ENCODE measurements at places on chromosomes 13 and 19.

DNA sequence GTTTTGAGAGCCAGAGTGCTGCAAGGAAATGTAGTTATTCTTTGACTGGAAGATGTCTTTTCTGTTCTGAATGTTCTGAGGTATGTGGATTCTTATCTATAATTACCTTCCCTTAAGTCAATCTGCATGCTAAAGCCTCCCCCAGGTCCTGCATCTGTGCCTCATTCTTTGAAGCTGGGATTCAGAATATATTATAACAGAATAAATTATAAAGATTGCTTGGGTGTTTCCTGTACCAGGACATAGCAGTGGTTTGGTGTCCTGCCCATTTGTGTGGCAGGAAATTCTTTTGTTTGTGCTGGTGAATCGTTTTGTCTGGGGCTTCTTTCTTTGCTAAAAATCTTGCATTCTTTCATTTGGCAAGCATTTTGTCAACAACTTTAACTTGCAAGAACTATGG, 60.2 kb downstream of the ITGBL1 start:
- no peak for DNase-seq

DNA sequence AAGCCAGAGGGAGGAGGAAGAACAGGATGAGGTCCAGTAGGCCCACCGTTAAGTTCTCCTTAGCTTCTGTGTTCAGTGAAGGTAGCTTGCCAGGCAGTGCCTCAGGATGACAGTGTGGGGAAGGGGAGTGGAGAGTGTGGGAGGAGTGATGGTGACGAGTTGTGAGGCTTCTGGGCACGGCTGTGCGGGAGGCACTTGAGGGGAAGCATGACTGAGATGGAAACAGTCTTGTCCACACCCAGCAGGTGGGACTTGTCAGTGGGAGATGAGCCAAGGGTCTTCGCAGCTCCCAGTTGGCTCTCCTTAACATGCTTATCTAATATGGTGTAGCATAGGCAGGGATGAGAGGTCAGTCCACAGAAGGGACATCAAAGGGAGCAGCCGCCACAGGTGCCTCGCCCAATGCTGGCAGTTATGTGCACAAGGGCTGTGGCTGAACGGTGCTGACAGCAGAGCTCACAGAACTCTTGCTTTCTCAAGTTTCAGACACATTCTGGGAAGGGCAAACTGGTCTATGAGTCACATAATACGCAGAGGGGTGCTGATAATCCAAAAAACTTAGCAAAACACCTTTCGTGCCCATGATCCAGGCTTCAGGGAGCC, 47.5 kb downstream of the OXGR1 start:
- DNase-seq: no peak

DNA sequence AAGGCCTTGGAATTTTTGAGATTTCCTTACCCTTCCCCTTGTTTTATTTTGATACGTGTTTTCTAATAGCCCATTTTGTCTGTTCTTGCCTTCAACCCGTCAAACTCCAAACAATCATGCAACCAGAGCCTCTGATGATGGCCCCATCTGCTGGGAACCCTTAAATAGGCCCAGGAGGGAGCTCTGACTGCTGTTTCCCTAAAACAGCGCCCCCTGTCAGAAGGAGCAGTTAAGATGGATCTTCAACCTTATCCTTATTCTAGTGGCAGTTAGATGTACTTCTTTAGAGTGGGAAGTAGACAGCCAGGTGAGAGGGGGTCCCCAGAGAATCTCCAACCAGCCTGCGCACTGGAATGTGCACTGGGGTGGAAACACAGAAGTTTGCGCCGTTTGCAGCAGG, 1031.0 kb upstream of the PCDH9 start:
- no peak for DNase-seq

- DNase-seq: no peak
These were observed 7.8 kb upstream of the UBL3 start for GRCh38 chr13:29858231-29858630.

GRCh38 chr19:12159773-12160414, 3.0 kb upstream of the ZNF136 start:
- DNase-seq: no peak

DNA sequence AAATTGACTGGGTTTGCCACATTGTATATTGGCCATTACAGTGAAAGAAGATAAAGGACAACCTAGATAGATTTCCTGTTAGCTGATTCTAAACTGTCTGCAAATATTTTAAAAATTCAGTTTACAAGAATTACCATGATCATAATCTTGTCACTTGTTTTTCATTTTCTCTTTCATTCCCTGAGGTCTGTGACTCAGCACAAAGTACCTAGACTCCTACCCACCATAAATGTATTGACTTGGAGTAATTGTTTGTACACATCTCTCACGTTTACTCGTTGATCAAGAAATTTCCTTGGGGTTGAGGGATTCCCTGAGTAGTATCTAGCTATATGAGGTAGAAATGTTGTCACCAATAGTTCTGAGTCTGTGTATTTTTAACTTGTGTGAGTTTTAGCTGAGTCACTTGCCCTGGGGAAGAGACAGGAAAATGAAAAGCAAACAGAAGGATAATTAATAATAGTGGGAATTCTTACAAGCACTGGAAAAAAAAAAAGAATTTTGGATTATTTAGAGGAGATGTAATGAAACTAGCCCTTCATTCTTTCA, 299.2 kb upstream of the DACH1 start:
- no peak for DNase-seq

DNA sequence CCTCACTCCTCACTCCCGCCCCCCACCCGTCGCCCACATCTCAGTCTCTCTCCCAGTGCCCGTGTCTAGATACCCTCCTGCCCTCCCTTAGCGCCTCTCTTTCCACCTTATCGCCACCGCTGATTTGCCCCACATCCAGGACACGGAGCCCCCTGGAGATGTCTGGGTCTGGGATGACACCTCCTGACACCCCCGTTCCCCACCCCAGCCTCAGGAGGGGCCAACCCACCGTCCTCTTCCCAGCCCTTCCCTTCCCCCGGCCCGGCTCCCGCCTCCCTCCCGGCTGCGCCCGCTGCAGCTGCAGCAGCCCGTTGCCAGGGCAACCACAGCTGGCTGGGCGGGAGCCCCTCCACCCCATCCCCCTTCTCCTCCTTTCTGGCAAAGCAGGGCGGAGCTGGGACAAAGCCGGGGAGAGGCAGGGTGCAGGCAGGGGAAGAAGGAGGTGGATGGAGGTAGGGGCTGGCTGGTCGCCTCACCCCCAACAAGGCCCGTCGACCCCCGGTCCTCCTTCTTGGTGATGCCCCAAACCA, 13.5 kb downstream of the DPF1 start:
- peak; percentile 67 for DNase-seq

- no peak for DNase-seq
These were observed 11.9 kb downstream of the EFNB2 start for GRCh38 chr13:106523576-106523975.

- DNase-seq: no peak
These were observed 6.0 kb downstream of the ZBTB7A start for GRCh38 chr19:4060621-4061177.

- no peak for DNase-seq
These were observed 4.2 kb downstream of the KCTD4 start for GRCh38 chr13:45196622-45197021.

DNA sequence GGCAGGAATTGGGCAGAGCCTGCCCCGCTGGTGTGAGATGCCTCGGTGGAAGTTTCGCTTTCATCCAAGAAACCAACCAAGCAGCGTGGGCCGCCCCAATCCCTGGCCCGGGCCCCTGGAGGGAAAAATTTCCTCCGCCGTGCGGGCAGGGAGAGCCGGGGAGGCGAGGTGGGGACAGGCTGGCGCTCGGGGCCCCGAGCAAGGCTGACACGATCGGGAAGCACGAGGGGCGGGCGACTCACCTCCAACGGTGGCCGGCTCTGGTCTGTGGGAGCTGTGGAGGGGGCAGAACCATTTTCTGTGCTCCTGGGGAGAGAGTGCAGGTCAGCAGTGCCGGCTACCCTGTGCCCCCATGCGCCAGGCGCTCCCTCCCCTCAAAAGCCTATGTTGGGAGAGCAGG, 11.0 kb downstream of the RNF126 start:
- no peak for DNase-seq

DNA sequence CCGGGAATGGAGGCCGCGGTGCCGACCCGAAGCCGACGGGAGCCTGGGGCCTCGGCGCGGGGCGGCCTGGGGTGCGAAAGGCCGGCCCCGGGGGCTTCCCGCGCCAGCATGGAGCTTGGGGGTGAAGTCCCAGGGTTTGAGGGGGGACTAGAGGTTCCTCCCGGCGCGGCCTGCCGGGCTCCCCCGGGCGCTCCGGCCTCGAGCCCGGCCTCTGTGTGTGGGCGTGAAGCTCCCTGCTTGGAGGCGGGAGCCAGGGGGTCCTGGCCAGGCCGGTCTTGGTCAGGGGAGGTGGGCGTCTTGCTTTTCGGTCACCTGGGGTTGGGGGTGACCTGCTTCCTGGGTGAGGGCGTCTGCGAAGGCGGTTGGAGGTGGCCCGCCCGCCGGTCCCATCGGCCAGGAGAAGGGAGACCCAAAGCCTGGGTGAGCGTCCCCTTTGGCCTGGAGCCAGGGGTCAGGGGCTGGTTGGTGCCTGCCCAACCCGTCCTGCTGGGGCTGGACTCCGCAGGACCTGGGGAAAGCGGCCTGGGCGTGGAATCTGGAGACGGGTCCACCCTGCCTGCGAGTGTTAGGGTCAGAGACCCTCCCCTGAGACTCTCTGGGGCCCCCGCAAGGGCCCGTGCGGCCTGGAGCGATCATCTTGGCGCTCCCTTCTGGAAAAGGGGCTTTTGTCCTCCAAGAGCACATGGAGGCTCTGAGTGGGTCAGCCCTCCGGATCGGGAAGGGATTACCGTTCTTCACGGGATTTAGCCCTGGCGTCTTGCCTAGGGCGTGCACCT, 535 bp downstream of the BSG start:
- no peak for DNase-seq

DNA sequence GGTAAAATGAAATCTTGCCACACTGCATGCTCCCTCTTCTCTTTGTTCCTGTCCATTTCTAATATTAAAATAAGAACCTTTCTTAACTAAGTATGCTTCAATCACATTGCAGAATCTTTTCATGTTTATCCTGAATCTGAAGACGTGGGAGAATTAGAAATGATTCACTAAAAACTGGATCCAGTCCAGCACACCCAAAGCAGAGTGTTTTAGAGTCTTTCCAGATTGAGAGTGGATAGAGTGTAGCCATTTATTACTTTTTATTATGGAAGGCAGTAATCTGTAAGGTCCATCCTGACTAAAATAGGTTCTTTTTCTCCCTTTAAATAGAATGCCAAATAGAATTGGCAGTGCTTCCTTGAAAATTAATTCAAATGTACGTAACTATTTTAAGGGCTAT, 453.5 kb downstream of the TDRD3 start:
- no peak for DNase-seq

DNA sequence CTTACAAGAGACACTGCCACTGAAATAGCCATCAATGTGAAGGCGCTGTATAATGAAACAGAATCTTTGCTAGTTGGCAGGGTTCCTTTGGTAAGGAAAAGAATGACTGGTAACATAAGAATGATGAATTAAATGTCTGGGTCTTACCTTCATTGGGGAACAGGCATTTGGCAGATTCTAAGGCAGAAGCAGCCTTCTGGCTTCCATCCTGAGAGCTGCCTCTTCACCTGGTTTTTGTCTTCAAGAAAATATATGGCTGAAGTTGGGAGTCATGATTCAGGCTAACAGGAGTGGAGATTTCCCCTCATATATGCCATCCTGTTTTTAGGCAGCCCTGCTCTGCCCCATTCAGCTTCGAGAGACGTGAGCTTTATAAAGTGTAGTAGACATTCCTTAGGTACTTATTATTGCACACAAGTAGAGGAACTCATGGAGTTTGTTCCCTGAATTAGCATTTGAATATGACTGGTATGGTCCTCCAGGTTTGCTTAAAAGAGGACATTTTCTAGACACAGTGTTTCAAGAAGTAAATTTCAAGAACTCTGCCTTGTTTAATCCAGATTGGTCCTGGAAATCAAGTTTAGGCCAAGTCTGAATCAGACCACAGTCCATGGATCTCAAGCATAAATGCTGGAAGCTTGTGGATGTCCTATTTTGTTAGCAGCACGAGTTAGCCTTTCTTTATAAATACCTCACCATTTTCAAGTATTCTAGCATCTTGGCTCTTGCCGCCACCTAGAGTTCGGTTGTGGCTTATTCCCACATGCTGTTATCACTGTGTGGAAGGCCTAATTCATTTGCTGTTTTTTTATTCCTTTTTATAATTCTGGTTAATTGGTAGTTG, 56.2 kb upstream of the AKAP11 start:
- DNase-seq: peak; percentile 30

GRCh38 chr13:31786011-31786410, 46.7 kb downstream of the RXFP2 start:
- no peak for DNase-seq

- DNase-seq: peak; percentile 58
These were observed 27.1 kb downstream of the MEGF8 start for GRCh38 chr19:42352301-42353259.

GRCh38 chr13:44425815-44426078, 52.1 kb downstream of the SERP2 start:
- no peak for DNase-seq

GRCh38 chr13:74444864-74445479, 310.8 kb upstream of the KLF12 start:
- DNase-seq: no peak

- no peak for DNase-seq
These were observed 59.3 kb upstream of the ABCC4 start for GRCh38 chr13:95360464-95361097.

GRCh38 chr13:103952183-103952582, 886.0 kb upstream of the SLC10A2 start:
- DNase-seq: no peak

DNA sequence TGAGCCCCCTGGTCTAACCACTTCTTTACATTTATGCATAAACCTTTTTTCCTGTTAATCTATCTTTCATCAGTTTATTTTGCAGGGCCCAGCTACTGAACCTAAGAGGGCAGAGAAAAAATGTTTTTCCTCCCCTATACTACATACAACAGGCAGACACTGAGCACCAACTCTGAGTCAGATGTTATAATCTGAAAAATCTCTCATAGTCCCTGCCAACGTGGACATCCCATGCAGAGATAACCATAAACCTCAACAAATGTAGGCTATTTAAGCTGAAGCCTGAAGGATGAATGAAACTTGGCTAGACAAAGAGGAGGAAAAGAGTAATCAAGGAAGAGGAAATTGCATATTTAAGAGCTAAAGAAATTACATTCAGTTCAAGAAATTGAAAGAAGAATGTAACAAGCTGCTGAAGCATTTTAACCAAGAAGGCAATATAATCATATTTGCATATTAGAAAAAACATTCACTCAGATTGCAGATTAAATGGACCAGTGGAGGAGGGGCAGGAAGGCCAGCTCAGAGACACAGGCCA, 2.6 kb downstream of the NEK3 start:
- no peak for DNase-seq

- DNase-seq: no peak
These were observed 20.4 kb downstream of the MBD3L2B start for GRCh38 chr19:7000816-7001215.

DNA sequence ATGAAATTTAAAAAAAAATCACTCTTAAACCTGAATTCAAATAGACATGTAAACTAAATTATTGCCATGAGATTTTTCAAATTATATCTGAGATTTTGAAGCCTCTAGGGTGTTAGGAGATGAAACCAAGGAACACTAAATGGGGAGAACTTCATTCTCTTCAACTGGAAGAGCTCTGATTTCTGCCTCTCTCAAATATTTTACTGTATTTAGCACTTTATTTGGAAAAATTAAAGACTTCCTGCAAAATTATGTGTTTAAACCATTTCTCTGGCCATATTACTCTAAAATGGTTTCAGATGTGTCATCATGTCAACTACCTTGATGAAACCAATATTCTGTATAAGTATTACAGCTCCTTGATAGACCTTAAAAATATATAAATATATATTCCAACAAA, 1571.6 kb upstream of the PRR20A start:
- no peak for DNase-seq

GRCh38 chr13:109654341-109655205, 131.8 kb downstream of the IRS2 start:
- no peak for DNase-seq

GRCh38 chr13:100473087-100473486, 115.5 kb downstream of the GGACT start:
- no peak for DNase-seq
